Ascending aorta (tissue), 2 donors: ENCODE measurements at places on chromosomes 7 and 10.

GRCh38 chr7:69245646-69246045 is 352.6 kb upstream of the AUTS2 start:
- DNase-seq = no peak

GRCh38 chr7:55589905-55590304 is 17.6 kb upstream of the VOPP1 start:
- no peak for DNase-seq

GRCh38 chr7:148939128-148939755 is 55.2 kb upstream of the EZH2 start:
- DNase-seq = no peak

DNA sequence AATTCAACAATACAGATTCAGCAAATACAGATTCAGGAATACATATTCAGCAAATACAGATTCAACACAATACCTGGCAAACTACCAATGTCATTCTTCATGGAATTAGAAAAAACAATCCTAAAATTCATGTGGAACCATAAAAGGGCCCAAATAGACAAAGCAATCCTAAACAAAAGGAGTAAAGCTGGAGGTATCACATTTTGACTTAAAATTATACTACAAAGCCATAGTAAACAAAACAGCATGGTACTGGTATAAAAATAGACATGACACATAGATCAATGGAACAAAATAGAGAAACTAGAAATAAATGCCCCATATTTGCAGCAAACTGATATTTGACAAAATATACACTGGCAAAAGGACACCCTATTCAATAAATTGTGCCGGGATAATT is 3.4 kb upstream of the NT5C3A start:
- DNase-seq = no peak
